Activated T-helper 2 cell treated with anti-CD3 and anti-CD28 coated beads, Interferon-gamma antibody, Interleukin-2, Interleukin-4, amounts not matched to agents 10 μg/mL and 5 μg/mL and 100 μg/mL, durations not matched to agents 14 hours and 24 hours and 36 hours (primary cell): ENCODE measurements at places on chromosomes 5 and 9.
A peak's percentile ranks its signal among the peaks of the same experiment; 100 is the strongest.

- no peaks in the 10 kb centered on the region for H3K4me1 ChIP-seq
- no peak overlapping the region for H3K4me3 ChIP-seq
- no peak for DNase-seq
- H3K27me3 ChIP-seq: no peaks in the 10 kb centered on the region
- no peaks in the 10 kb centered on the region for H3K36me3 ChIP-seq
Observed at GRCh38 chr5:145161391-145161790, 673.8 kb downstream of the PRELID2 start.

GRCh38 chr5:178310130-178310865, 77.7 kb upstream of the PHYKPL start:
- no peaks in the 10 kb centered on the region for H3K27me3 ChIP-seq
- DNase-seq: no peak
- H3K4me1 ChIP-seq: no peaks in the 10 kb centered on the region

DNA sequence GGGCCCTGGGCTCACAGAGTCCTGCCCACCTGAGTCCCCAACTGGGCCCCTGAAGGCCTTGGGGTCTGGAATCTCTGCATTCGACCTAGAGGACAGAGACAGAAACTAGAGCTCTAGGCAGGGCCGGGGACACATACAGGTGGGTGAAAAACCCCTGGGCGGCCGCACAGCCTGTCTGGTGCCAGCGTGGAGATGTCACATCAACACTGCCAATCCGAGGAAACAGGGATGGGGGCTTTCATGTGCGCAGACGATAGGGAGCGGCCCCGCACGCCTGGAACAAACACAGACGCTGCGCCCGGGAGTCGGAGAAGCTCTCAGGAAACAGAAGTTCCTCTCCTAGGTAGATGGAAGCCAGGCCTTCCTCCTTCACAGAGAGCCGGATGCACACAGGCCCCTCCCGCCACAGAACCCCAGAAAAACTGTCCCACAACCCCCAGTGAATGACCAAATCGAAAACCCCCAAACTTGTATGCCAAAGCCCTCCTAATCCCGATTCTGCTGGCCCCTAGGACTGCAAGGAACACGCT, 1.8 kb downstream of the GRM6 start:
- no peak overlapping the region for H3K27ac ChIP-seq
- no peak overlapping the region for H3K4me3 ChIP-seq
- H3K36me3 ChIP-seq: no peaks in the 10 kb centered on the region
- no peak for DNase-seq
- H3K4me1 ChIP-seq: no peaks in the 10 kb centered on the region
- H3K27me3 ChIP-seq: peaks cover 19% of the 10 kb centered on the region

- peaks cover 38% of the 10 kb centered on the region for H3K4me1 ChIP-seq
- peak overlapping the region; percentile 97 for H3K27ac ChIP-seq
- H3K4me3 ChIP-seq: peak overlapping the region; percentile 97
- no peaks in the 10 kb centered on the region for H3K27me3 ChIP-seq
- H3K36me3 ChIP-seq: peaks cover 43% of the 10 kb centered on the region
- peak; percentile 60 for DNase-seq
Observed at GRCh38 chr5:100904259-100904861, 1.3 kb upstream of the ST8SIA4 start.

DNA sequence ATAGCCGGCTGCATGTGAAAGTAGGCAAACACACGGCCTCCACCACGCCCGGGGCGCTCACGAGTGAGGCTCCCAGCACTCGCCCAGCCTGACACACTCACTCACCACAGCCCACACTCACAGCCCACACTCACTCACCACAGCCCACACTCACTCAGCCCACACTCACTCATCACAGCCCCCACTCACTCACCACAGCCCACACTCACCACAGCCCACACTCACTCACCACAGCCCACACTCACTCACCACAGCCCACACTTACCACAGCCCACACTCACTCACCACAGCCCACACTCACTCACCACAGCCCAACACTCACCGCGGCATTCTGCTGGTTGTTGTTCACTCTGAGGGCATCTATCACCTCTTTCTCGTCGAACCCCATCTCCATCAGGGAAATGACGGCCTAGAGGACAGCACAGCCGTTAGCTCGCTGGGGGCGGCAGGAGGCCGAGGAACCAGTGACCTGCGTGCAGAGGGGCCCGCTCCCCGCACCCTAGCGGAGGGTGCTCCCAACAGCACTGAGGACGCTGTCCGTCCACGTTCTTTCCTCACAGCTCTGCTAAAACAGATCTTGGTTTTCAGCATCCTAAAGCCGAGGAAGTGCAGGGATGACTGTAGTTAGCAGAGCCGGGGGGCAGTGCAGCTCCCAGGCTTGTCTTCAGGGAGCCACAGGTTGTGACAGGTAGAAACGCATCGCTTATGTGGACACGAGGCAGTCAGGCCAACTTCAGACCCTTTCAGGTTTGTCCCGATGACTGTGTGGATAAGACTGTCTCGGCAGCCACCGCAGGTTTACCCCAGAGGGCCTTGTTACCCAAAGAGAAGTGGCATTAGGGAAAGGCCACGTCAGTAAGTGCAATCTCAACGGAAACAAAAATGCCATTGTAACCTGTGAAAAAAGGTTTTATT, 21.6 kb downstream of the UBAC1 start:
- peaks cover 79% of the 10 kb centered on the region for H3K36me3 ChIP-seq
- peak overlapping the region; percentile 87 for H3K27ac ChIP-seq
- H3K27me3 ChIP-seq: peaks cover 3% of the 10 kb centered on the region
- peaks cover 4% of the 10 kb centered on the region for H3K4me1 ChIP-seq

GRCh38 chr5:130995254-130995515, 169.9 kb downstream of the HINT1 start:
- no peaks in the 10 kb centered on the region for H3K36me3 ChIP-seq
- H3K27me3 ChIP-seq: peaks cover 4% of the 10 kb centered on the region
- no peak overlapping the region for H3K27ac ChIP-seq
- no peaks in the 10 kb centered on the region for H3K4me1 ChIP-seq
- no peak for DNase-seq
- no peak overlapping the region for H3K4me3 ChIP-seq

GRCh38 chr5:56306433-56307150, 73.5 kb upstream of the ANKRD55 start:
- no peak overlapping the region for H3K27ac ChIP-seq
- no peak for DNase-seq
- peaks cover 12% of the 10 kb centered on the region for H3K4me1 ChIP-seq
- H3K27me3 ChIP-seq: peaks cover 3% of the 10 kb centered on the region
- H3K36me3 ChIP-seq: peaks cover 5% of the 10 kb centered on the region

DNA sequence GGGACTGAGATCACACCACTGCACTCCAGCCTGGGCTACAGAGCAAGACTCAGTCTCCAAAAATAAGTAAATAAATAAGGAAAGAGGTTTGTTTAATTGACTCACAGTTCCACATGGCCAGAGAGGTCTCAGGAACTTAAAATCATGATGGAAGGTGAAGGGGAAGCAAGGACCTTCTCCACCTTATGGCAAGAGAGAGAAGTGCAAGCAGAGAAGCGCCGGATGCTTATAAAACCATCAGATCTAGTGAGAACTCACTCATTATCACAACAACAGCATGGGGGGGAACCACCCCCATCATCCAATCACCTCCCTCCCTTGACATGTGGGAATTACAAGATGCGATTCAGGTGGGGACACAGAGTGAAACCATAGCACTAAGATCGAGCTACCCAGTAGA, 22.8 kb upstream of the RGMB start:
- no peak overlapping the region for H3K27ac ChIP-seq
- no peak overlapping the region for H3K4me3 ChIP-seq
- H3K36me3 ChIP-seq: no peaks in the 10 kb centered on the region
